ENCODE measurements at places on chromosomes 2 and 18.

- no peak for DNase-seq
These were observed 95.3 kb upstream of the TGFA start for GRCh38 chr2:70648961-70649360.

DNA sequence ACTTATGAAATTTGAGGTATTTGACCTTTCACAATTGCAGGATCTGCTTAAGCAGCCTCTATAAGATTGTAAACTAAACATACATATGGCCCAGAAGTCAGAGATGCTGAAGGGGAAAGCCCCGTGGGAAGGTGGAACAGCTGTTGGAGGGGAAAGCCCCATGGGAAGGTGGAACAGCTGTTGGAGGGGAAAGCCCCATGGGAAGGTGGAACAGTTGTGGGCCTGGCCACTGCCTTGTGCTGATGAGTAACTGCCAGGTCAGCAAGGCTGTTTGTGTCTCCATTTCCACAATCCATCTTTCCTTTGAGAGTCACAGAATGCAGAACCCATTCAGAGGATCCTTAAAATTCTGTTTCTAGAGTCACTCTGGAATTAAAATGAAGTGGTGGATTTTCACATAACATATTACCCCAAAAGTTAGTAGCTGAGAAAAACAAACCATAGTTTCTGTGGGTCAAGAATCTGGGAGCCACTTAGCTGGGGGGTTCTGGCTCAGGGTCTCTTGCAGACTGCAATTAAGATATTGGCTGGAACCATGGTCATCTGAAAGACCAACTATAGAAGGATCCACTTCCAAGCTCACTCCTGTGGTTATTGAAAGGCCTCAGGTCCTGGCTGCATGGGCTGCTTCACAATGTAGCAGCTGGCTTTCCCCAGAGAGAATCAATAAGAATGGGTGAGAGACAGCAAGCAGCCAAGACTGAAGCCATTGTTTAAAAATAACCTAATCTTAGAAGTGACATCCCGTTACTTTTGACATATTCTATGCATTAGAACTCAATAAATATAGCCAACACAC is 86.6 kb upstream of the CAVIN2 start:
- DNase-seq = no peak

GRCh38 chr18:6719098-6719846 is 10.2 kb upstream of the ARHGAP28 start:
- DNase-seq = no peak

DNA sequence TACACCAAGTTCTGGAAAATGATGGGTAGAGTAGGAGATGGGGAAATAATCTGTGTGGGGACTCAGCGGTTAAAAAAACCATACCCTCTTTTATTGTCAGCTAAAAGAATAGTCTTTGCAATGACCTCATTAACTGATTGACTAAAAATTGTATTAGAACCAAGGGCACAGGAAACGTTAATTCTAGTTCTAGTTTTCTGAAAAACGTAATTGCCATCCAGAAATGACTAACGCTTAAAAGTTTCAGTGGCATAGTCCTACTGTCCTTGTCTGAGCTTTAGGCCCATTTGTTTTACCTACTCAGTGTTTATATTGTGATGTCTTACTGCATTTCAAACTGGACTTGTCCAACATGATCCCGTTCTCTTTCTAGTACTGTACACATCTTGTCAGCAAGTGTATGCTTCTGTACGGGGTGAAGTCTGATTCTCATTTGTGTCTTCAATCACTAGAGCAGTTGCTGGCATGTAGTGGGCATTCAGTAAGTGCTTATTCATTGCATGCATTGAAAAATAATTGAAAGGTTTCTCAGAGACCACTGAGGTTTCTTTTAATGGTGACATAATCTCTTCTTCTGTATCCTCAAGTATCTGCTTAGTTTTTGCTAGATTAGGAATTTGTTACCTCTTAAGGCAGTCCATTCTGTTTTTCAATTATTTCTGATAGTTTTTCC is 81.5 kb downstream of the ZNF407 start:
- DNase-seq = no peak

DNA sequence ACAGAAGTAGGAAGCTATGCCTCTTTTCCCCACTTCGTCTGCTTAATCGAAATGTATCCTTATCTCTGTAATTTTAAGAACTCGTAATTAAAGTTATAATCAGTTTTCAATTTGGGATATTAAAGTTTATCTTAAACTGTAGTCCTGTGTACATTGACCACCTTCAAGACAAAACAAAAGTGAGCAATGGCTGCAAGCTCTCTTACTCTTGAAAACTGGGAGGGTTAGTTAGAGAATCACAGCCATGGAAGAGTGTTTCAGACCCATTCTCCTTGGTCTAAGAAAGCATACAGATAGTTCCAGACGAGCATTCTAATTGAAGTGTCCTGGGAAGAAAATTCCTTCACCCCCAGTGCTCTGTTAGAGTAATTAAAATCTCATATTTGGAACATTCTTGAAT is 2.0 kb downstream of the KCMF1 start:
- no peak for DNase-seq

DNA sequence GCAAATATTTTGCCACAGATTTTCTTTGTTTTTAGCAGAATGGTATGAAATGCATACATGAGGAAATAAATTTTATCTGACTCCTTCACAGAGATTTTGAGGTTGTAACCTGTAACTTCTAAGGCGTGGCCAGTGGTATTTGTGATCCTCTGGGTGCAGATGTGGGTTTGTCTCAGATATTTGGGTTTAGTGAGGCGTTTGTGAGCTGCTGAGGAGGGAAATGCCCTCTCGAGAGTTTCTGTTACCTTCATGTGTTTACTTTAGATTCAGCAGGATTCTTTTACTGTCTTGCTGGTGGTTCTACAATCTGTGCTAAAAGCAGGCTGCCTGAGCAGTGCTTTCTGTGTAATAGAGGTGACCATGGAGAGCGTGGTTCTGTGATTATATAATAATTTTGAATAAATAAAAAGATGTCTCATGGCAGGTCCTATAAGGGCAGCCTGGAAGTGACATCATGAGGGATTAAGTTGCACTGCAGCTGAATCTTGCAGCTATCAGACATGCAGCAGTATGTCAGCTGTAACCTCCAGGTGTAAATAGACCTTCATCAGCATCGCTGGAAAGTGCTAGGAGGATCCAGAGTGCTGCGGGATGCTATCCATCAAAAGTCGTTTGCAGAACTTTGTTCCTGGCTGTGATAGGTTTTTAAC is 34.1 kb downstream of the TANC1 start:
- no peak for DNase-seq

DNA sequence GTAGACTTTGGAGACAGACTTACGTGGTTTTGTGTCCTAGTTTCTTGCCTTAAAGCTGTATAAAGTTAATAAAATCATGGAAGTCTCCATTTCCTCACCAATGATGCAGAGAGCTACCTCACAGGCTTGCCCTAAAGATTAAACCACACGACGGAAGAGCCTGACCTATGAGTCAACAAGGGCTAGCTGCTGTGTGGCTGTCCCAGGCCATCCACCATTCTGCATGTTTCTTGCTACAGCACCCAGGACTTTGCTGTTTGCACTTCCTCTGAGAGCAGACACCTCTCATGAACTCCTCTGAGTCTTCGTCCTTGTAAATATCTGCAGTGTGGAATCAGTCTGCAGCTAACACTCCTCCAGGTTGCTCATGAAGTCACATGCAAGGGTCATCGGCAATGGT is 160.0 kb upstream of the TRIB2 start:
- DNase-seq = no peak

DNA sequence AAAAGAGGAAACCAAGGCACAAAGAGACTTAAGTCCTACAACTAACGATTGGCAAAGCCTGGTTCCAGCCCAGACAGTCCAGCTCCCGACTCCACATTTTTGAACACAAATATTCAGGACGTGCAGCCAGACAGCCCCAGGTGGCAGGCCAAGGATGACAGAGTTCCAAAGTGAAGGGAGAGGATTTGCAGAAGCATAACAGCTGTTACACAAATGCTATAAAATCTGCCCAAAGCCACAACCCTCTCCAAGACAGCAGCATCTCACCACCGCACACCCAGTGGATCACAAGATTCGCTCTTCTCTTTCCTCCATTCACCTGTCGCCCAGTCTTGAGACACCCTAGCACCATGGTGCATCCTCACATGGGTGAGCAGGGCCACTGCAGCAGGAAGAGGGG is 227.1 kb upstream of the ID2 start:
- no peak for DNase-seq

- DNase-seq = no peak
These were observed 116.0 kb upstream of the PELI1 start for GRCh38 chr2:64260093-64260803.

DNA sequence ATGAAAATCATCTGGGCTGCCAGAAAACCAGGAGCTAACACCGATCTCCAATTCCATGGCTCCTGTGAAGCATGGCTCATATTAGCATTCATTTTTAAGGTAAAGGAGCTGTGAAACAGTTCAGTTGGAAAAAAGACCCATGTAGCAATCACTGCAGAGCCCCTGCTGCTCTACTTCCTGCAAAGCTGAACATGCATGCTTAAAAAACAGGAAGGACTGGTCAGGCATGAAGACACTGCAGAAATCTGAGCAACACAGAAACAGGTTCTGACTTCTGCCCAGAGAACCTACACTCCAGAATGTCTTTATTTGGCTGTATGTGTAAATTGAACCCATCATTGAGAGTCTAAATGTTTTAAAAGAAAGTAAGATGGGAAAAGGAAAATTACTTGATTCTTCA is 950.6 kb downstream of the DCDC2C start:
- no peak for DNase-seq

DNA sequence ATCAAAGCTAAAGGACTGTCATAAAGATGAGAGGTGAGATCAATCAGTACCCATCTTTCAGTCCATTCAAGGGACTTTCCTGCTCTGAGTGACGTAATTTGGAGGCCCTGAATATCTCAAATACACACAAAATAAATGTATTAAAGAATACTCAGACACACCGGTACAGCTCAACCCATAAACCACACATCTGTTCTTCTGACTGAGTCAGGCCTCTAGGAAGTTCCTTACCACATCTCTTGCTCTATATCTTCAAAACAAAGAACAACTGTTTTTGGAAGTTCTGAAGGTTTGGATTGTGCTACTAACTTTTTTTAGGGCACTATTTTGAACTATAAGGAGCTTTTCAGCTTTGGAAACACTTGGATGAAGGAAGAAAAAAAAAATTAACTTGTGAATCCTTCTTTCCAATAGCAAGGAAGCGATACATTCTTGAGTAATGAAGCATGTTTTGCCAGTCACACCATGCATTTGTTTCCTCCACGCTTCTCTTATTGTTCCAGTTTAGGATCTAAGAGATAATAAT is 866.5 kb upstream of the VRK2 start:
- no peak for DNase-seq

DNA sequence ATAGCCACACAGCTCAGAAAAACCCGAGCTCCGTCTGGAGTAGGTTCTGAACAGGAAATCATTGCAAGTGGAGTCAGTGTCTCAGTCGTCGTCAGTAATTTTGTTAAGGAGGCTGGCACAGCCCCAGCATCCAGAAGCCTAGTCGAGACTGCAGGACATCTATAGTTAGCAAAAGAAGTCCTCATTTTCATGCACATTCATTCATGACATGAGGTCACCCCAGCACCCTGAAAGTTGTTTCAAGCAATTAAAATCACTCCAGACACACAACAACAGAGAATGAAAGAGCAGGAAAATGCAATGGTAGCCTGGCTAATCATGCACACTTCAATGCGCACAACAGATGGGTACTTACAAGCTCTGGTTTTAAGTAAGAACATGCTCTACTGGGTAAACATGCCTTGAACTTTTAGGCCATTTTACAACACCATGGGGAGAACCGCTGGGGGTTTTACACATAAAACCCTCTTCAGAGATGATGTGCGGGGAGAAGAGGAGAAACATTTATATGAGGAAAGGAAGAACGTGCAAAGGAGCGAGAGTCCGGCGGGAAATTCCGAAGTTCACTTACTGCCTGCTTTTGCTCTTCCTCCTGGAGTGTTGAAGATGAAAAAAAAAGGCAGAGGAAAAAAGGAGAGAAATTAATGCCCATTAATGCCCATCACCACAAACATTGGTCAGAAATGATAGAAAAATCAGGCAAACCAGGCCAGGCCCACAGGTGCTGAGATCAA is 77.4 kb upstream of the DNMT3A start:
- DNase-seq = no peak

GRCh38 chr2:1639086-1639858 is 105.0 kb downstream of the PXDN start:
- no peak for DNase-seq

GRCh38 chr2:41775366-41776025 is 272.3 kb upstream of the PKDCC start:
- no peak for DNase-seq

GRCh38 chr18:42734520-42734919 is 381.0 kb downstream of the RIT2 start:
- no peak for DNase-seq

DNA sequence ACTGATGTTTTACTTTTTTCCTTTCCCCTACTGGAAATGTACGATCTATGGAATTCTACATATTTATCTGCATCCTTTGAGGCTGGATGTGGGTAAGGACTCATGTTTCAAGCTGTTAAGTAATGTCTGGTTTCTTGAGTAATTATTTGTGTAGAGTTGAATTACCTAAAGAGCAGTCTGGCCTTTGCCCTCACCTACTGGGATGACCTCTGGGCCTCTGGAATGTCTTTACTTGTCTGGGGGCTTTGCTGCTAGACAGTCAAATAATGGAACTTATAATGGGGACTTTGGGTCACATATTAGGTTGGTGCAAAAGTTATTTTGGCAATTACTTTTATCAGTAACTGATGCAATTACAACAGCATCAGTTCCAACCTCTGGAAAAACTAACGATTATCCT is 244.7 kb downstream of the CCDC178 start:
- DNase-seq = no peak

DNA sequence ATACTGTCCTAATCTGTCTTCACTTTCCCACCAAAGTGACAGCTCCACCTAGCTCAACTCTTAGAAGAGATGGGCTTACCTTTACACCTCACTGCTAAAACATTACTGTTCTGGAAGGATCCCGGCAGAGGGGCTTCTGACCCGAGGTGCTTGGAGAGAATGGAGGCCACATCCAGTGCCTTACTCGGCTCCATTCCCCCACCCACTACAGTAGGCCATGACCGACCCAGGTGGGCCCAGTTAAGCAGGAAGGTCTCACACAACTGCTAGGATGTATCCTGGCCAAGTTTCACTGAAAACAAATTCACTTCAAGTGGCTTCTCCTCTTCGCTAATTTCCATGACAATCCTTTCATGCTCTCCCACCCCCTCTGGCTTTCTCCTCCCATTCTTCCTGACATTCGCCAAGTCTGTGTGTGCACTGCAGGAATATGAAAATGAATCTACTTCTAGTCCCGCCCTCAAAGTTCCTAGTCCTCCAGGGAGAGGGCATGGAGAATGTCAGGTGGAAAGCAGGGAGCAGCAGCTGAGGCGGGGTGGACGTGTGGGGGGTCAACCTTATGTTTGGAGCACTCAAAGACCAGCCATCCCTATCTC is 11.8 kb downstream of the WIPF1 start:
- DNase-seq = no peak

GRCh38 chr2:227095346-227095745 is 68.7 kb downstream of the COL4A4 start:
- DNase-seq = no peak

- no peak for DNase-seq
These were observed 560.0 kb upstream of the CDH2 start for GRCh38 chr18:28736951-28737350.
